ENCODE measurements at places on chromosomes 4 and X.

DNA sequence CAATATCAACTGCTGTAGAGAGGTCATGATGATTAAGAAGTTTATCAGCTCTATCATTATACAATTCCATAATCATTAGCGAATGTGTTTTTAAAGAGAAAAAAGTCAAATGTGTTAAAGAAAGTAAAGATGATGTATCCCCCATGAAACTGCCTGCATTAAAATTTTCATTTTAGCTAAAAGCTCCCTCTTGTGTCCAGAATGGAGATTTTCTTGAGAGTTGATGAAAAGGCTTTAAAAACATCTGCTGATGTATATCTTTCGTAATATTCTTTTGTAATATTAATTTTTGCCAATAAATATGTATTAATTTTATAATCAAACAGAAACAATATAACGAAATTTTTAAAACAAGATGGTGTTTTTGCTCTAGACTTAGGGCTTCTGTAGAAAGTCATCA, 52.1 kb upstream of the LHFPL1 start:
- DNase-seq: peak; percentile 30

DNA sequence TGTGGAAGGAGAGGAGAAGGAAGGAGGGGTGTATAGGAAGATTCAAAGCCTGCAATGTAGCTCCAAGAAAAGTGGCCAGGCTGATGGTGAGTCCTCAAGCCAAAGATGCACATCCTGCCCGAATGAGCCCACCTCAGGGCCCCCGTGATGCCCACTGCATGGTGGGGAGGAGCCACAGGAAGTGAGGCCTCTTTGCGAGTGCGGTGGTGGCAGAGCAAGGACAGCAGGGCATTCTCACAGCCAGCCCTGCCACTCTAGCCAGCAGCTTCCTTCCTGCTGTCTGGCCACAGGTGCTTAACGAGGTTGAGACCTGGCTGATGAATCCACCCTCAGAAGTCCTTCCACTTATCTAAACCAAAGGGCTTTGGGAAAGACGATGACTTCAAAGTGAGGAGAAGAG, 55.8 kb downstream of the BCOR start:
- DNase-seq: no peak

GRCh38 chr4:163768014-163768413, 273.5 kb downstream of the TMA16 start:
- DNase-seq: no peak

- peak; percentile 80 for DNase-seq
Observed at GRCh38 chr4:78297116-78297800, 240.1 kb downstream of the FRAS1 start.

GRCh38 chrX:48890934-48891401, 6.6 kb downstream of the TIMM17B start:
- no peak for DNase-seq

DNA sequence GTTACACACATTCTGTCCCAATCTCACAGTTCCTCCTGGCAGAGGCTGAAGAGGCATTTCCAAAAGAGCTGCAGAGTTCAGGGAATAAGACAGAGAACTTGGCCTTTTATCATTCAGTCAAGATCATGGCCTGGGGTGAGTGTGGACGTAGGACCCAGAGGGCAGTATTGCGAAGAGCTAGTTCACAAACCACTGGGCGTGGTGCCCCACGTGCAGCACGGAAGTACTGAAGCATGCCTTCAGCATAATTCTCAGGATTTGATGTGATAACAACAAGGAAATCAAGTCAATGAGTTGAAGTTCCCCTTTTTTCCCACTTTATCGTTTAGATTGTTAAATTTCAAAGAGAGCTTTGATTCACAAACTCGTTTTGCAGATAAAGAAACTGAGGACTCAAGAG, 117.7 kb downstream of the RELL1 start:
- no peak for DNase-seq

DNA sequence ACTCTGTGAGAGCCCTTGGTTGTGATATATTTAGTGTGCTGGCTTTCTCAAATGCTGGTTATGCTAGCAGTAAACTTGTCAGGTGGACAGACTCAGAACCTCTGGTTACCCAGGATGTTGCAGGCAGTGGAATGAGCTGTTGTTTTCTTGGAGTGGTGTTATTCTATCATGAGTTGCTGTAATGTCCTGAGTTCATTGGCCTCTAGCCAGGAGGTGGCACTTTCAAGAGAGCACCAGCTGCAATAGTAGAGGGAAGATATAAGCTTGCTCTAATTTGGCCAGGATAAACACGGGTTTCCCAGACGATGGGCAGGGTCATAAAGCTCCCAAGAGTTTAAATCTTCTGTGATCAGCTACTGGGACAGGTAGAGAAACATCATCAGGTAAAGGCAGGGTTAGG, 95.0 kb upstream of the UBQLN2 start:
- DNase-seq: no peak

DNA sequence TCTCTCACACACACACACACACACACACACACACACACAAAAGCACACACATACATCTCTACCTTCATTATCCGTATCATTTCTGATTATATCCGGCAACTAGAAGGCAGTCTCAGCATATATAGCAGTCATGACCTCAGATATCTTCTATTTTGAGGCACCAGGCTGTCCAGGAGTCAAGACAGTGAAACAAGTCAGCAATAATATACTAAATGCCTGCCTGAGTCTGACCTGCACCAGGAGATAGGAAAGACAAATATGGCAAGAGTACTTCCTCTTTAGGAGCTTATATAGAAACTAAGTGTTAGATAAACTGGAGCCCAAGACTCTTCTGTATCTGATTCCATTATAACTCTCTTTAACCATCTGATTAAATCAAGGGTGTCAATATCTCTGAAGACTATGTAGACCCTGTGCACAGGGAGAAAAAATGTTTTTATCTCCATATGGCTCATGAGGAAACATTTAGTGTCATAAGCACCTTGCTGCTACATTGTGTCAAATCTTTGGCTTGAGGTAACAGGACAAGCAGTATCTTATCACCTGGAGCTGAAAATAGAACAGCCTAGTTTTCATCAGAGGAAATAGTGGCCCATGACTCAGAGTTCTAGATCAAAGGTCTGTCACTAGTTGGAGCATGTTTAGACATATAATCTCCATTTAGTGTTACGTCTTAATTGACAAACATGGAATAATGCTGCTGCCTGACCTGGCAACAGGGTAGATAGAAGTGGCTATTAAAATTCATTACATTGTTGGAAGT, 27.0 kb upstream of the FAM47B start:
- no peak for DNase-seq

DNA sequence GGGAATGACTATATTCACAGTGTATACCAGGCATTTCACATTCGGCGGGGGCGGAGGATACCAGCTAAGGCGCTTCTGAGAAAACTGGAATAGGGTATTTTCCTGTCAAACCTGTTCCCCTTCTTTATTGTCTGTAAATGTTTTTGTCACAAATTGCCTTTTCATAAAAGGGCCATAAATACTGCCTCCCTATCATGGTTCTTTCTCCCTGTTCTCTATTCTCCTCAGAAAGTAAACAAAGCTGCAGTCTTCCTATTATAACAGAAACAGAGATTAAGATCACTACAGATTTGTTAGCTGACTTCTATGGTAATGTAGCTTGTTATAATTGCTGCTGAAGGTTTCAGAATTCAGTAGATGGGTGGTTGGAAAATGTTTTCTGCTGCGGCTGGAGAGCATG, 32.2 kb downstream of the MID2 start:
- DNase-seq: no peak
